NCI-H1092 (cell line): ENCODE measurements at places on chromosomes 4 and X.

DNA sequence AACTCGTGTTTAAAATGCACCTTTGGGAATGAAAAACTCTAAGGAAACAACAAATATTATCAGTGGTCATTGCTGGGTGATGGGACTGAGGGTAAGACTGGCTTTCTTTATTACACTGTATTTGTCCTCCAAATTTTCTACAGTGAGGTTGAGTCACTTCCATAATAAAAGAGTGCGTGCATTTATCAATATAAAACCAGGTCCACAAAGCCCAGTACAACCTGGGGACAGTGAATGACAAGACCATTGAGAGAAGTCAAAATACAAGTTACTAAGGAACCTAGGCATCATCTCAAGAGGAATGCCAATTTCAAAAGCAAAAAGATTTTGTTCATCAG lies 76.4 kb downstream of the MAGED4 start:
- no peak for DNase-seq

DNA sequence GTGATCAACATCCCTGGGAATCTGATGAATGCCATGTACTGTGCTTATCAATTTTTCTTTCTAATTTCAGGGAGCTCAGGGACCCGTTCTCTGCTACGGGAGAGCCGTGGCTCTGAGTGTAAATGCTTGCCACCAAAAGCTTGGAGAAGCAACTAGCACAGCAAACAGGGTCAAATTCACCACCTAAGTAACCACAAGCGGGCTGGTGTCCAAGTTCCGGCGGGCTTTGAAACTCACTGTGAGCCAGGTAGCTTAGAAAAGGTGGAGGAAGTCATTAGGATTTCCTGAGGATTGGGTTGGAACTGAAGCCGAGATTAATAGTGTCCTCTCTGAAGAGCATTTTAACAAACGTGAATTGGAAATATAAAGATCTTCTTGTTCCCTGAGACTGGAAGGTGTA lies 87.2 kb downstream of the CLDN34 start:
- DNase-seq: no peak

GRCh38 chrX:3550160-3550751 lies 163.2 kb downstream of the PRKX start:
- no peak for DNase-seq

- DNase-seq: no peak
Observed at GRCh38 chrX:34578237-34578636, 78.8 kb downstream of the TMEM47 start.

DNA sequence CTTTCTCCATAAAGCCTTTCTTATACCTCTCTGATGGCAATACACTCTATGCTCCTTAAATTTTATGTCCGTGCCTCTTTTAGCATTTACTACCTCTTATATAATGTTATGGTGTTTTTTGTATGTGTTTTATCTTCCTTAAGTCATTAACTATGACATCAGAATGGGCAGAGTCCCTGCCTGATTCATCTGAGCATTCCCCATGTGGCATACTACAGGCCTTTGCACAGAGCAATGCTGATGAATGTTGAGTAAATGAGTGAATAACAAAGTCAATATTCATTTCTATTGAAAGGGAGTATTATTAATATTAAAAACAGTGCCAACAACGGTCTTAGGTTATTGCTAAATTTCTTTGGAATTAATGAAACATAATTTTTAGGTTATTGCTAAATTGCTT lies 18.8 kb upstream of the RPS6KA3 start:
- DNase-seq: no peak

- no peak for DNase-seq
Observed at GRCh38 chr4:24704149-24704548, 91.2 kb upstream of the SOD3 start.

DNA sequence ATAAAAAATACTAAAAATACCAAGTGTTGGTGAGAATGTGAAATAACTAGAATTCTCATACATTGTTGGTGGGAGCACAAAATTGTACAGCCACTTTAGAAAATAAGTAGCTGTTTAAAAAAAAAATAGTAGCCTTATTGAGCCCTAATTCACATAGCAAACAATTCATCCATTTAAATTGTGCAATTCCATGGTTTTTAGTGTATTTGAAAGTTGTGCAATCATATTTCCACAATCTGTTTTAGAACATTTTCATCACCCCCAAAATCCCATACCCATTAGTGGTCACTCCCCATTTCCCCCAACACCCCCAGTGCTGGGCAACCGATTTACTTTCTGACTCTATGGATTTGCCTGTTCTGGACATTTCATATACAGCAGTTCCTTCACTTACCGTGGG lies 37.1 kb downstream of the STX18 start:
- DNase-seq: no peak

GRCh38 chr4:82123934-82124333 lies 249.9 kb downstream of the HNRNPD start:
- DNase-seq: no peak

- DNase-seq: no peak
Observed at GRCh38 chrX:118853596-118853995, 30.0 kb downstream of the ZCCHC12 start.

- DNase-seq: no peak
Observed at GRCh38 chr4:74441744-74442143, 3.2 kb upstream of the AREG start.

- DNase-seq: no peak
Observed at GRCh38 chrX:87518504-87518903, 902 bp downstream of the KLHL4 start.

- no peak for DNase-seq
Observed at GRCh38 chrX:6667048-6667768, 132.3 kb upstream of the VCX3A start.

DNA sequence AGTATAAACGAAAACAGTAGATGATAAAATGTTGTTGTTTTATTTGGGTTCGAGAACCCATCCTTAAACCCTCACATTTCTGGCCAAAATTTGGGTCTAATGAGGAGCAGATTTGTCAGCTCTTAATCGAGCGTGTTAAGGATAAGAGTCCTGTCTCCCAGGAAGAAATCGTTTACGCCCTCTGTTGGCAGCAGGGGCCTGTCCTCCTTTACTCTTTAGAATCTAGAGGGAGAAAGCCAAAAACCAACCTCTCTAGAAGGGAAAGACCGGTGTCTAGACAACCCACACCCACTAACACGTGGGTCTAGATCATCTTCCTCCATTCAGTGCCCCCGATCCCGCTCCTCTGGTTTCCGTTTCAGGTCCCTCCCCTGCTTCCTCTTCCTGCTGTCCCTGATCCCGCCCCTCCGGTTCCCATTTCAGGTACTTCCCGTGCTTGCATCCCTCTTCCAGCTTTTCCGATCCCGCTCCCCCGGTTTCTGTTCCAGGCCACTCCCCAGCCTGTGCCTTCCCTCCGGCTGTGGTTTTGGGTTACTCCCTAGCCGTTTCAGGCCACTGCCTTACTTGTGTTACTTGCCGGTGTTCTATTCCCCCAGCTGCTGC lies 339.1 kb downstream of the PAPSS1 start:
- no peak for DNase-seq

DNA sequence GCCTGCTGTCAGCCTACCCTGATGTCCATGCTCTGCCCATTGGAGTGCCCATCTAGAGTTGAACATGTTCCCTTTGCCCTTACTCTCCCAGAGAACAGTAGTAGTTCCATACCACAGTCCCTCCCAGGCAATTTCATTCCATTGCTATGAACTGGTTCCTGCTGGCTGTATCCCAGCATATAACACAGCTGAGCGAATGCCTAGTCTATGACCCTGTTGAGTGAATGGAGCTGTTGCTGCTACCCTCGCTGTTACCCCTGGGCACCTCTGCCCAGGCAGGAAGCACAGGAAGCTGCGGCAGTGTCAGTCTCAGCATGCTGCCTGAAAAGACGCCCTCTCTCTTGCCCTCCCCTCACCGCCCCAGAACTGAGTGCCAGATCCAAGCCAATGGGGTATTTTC lies 73.3 kb downstream of the SOX3 start:
- no peak for DNase-seq

DNA sequence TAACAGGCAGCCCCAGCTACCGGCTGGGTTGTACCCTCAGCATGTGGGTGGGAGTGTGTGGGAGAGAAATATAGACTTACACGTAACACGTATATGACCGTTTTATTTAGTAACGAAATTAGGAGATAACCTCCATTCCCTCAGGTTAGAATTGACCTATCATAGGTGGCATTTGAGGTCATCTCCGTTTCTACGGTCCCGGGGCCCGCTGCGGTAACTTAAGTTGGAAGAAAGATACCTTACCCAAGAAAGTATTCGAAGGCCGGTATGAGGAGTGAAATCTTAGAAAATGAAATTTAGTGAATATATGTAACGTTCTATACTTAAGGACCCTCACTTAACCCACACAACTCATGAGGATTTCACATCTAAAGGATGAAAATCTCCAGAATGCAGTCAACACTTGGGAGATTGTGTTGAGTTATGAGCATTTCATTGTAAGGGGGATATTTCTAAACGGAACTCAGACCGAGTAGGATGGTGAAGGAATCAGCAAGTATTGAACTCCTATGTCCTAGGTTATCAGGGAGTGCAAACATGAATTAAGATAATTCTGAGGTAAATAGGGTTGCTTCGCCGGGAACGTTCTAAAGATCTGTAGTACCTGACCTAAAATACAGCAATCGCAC lies 891 bp downstream of the CISD2 start:
- DNase-seq: no peak

DNA sequence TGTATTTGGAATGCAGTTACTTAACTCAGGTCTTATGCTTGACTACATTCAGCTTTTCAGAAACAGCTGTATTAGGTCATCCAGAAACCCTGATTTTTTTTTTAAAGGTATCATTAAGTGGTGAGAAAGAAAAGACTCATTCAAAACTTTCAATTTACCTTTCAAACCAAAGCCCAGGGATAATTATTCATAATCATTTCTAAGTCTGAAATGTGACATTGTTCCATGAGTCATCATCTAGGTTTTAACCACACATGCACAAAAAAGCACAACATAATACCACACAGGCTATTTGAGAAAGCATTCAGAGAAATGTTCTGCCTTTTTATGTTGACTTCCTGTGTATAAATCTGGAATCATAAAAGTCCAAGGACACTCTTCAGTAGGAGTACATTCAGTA lies 288.2 kb downstream of the IL1RAPL2 start:
- DNase-seq: no peak

DNA sequence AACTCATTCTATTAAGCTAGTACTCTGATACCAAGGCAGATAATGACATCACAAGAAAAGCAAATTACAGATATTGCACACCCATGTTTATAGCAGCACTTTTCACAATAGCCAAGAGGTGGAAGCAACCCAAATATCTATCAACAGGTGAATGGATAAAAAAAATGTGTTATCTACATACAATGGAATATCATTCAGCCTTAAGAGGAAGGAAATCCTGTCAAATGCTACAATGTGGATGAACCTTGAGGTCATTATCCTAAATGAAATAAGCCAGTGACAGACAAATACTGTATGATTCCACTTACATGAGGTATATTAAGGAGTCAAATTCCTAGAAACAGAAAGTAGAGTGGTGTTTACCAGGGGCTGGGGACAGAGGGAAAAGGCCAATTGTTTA lies 14.3 kb downstream of the FABP2 start:
- no peak for DNase-seq

DNA sequence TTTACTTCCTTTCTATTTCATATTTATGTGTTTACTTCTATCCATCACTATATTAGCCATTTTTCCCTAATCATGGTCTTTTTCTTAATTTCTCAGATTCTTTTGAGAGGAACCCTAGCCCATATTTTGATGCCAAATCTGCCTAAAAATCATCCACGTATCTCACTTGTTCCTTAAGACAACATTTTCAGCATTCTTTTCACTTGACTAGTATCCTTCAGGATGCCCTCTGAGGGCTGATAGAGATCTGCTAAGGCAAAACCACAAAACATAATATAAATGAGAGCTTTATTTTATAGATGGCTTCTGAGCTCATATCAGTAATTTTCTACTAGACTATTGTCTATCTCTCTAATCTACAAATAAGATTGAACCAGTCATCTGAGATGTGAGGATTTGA lies 341.9 kb downstream of the GPM6A start:
- no peak for DNase-seq

DNA sequence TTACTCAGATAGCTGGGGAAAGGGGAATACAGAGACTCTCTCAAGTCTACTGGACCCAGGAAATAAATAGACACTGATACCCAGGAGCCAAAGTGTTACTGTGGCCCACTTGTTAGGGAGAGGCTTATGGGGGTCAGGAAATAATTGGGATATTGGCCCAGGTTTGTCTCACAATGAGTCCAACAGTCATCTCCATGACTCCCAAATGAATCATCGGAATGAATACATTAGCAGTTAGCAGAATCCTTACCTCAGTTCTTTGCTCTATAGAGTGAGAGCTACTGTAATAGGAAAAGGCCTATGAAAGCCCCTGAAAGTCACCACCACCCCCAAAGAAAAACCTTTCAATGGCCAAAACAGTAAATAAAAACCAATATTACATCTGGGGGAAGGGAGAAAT lies 42.4 kb upstream of the ARHGEF6 start:
- DNase-seq: no peak
